ENCODE measurements at places on chromosomes 5 and 9.

GRCh38 chr9:129026442-129027223 lies 1.5 kb downstream of the SH3GLB2 start:
- DNase-seq, result no peak

DNA sequence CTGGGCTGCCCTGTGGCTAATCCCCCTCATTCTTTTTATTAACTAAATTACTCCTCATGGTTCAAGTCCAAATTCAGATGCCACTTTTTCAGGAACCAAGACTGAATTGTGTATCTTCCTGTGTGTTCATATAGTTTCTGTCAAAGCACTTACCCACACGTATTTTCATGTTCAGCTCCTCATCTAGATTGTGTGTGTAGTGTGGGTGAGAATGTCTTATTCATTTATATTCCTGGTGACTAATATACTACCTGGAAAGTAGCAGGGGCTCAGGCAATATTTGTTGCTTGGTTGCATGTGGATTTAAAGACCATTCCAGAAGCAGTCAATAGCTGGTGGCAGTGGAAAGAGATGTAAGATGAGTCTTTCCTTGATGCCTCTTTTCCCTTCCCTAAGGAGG lies 48.5 kb upstream of the SRP19 start:
- DNase-seq, result no peak

DNA sequence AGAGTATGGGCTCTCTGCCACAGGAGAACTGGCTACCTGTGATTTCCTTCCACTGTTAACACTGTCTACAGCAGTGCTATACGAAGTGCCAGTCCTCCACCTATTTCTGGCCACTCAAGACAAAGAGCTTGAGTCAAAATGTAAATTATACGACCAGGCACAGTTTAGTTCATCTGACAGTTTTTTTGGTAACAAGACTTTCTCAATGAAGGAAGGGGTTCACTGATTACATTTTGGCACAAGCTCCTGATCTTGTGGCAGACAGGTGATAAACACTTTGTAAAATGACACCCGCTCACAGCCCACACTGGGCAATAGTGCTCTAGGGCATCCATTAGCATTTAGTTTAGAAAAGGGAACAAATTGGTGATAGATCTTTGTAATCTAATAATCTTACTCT lies 8.6 kb downstream of the RBM22 start:
- no peak for DNase-seq

- DNase-seq, result no peak
Observed at GRCh38 chr5:140497897-140498296, 49.6 kb upstream of the EIF4EBP3 start.

DNA sequence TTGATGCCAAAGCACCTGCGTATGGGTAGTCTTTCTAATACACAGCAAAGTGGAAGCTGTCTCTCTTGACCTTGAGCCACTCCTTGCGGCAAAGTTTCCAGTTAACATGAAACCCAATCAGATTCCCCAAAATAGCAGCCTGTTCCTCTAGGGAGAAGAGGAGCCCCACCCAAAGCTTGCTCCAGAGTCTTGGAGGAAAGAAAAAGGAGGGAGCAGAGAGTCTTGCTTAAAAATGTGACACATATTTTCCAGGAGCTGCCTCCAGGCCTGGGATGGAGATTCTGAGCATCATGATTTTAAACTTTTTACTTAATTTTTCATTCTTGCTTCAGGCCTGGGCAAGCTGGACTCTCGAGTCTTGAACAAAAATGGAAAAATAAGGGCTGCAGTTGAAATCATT lies 223.5 kb upstream of the TNC start:
- DNase-seq, result no peak

DNA sequence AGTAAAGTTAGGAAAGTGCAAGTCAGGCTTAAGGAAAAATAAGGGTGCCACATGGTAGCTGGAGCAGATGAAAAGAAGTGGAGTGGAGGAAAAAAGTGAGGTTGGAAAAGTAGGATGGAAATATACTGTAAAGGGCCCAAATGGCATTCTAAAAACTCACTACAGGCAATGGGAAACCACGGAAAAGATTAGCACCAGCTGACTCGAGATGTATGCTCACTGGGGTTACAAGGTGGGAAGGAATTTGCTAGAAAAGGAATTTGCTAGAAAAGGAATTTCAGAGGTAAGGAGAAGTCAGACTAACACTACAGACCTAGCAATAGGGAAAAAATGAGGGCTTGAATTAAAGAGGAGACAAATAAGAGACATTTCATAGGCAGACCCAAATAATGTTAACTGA lies 3.6 kb downstream of the PSMD5 start:
- no peak for DNase-seq

DNA sequence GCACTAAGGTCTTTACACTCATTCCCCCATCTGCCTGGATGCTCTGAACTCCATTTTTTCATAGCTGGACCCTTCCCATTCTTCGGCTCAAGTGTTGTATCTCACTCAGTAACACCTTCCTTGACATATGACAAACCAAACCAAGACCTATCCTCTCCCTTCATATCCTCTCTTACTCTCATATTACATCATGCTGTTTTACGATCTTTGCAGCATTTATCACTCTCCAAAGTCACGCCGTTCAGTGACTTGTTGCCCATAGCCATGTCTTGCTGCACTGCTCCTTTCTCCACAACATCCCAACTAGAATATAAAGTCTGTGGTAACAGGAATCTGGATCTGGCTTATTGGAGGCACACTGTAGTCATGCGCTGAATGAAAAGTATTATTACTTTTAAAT lies 923.6 kb upstream of the DMAC1 start:
- DNase-seq, result no peak

DNA sequence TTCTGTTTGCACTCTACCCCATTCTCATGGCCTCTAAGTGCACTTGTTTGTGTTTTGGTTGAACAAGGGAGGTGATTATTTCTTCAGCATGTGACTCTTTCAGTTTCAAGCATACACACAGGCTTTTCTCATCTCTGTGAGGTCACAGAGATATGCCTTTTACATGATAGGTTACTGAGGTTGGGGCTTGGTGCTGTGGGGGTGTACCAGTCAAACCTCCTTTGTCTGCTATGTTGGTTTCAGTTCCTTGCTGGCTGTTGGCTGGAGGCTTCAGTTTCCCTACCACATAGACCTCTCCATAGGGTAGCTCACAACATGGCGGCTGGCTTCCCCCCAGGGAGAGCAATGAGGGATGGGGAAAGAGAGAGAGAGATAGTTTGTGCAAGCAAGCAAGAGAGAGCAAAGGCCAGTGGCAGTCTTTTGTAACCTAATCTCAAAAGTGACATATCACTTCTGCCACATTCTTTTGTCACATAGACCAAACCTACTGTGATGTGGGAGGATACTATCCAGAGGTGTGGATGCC lies 96.7 kb upstream of the SEMA6A start:
- DNase-seq, result peak; percentile 22

GRCh38 chr5:160289356-160289651 lies 23.1 kb downstream of the CCNJL start:
- DNase-seq, result no peak

DNA sequence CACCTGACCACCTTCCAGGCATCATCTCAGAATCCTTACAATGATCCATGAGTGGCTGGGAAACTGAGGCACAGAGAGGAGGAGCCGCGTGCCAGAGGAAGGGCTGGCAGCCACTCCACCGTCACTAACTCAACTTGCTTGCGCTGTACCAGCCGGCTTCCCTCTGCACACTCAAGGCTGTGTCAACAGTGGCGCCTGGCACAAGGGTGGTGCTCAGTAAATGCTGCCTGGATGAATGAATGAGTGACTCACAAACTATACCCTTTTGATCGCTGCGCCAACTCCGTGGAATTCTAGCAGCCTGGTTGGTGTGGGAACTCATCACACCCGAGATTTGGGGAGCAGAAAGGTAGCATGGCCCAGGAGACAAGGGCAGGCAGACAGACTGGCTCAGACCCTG lies 21.9 kb downstream of the PRRX2 start:
- DNase-seq, result no peak

DNA sequence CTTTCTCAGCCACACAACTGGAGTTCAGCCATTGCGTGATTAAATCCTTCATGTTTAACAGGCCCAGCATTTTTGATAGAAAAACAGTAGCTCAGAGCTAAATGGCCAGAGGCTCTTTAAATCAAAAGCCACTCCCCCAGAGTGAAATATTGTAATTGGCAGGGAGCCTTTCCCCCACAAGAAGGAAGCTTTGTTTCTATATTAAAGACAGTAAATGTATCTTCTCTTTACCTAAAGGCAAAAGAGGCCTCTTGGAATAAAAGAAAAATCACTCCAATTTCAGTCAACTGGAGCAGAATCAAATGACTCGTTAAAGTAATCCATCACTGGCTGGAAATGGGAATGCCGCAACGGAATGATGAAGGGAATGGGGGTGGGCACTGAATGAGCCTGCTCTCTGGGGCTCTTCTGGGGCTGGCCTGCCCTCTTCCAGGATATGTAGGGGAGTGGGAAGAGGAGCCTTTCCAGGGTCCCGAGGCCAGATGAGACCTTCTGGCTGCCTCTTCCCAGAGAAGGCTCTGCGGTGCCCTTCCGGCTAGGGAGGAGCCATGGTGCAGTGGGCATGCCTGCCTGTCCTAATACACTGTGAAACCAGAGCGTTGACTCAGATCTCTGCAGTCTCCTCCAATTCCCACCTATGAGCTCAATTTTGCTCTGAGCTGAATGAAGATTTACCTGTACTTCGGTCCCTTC lies 45.2 kb downstream of the ANKDD1B start:
- no peak for DNase-seq

DNA sequence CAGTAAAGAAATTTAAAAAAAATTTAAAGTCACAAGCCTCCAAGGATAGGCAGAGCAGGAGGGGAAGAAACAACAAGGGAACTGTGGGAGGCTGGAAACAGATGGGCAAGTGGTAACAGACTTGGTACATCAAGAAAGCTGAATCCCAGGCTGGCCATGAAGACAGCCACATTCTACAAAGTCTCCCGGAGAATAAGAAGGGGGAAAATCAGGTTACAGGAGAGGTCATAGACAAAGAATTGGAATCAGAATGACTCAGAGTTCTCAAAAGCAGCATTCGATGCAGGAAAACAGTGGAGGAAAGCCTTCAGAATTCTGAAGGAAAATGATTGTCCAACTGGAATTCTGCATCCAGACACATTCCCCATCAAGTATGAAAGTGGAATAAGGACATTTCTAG lies 129.7 kb downstream of the ADAMTS2 start:
- DNase-seq, result no peak

DNA sequence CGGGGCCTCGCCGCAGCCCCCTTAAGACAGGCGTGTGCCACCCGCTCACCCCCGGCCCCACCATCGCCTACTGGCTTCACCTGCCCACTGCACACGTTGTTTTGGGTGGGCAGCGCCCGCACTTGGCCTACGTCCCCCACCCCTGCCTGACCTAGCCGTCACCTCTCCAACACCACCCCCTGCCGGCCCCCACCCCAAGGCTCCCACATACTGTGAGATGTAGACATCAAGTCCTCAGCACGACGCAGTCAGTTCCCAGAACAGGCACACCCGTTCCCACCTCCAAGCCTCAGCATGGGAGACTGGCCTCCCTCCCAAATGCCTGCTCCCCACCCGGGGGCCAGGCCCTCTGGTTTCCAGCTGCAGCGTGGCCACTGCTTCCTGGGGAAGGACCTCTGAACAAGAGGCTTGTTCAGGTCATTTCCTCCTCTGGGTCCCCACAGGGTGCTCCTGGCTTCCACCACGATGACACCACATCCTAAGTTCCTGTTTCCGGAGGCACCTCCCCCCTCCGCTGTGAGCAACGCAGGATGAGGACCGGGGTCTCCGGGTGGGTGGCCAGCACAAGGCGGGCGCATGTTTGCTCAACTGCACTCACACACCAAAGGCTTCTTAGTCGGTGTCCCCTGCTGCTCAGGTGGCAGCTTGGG lies 11.3 kb downstream of the DBN1 start:
- no peak for DNase-seq

DNA sequence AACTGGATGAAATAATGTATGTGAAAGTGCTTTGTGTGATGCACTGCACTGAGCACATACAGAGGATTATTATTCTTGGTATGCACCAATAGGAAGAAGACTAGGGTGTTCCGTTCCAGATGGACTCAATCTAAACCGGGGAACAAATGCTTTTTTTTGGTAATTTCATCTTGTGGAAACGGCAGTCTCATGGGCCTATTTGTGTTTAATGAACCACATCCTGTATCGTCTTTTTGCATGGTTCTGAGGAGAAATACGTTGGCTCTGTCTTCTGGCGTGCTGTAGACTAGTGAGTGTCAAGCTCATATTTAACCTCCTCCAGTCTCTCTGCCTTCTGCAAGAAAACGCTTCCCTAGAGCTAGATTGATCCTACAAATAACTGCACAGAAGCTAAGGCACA lies 30.0 kb downstream of the TRIM32 start:
- DNase-seq, result no peak

GRCh38 chr9:93326056-93326455 lies 125.4 kb upstream of the FAM120A start:
- no peak for DNase-seq

GRCh38 chr5:39256477-39257235 lies 37.3 kb upstream of the FYB1 start:
- DNase-seq, result no peak

- no peak for DNase-seq
Observed at GRCh38 chr5:62483556-62483955, 71.0 kb downstream of the IPO11 start.

DNA sequence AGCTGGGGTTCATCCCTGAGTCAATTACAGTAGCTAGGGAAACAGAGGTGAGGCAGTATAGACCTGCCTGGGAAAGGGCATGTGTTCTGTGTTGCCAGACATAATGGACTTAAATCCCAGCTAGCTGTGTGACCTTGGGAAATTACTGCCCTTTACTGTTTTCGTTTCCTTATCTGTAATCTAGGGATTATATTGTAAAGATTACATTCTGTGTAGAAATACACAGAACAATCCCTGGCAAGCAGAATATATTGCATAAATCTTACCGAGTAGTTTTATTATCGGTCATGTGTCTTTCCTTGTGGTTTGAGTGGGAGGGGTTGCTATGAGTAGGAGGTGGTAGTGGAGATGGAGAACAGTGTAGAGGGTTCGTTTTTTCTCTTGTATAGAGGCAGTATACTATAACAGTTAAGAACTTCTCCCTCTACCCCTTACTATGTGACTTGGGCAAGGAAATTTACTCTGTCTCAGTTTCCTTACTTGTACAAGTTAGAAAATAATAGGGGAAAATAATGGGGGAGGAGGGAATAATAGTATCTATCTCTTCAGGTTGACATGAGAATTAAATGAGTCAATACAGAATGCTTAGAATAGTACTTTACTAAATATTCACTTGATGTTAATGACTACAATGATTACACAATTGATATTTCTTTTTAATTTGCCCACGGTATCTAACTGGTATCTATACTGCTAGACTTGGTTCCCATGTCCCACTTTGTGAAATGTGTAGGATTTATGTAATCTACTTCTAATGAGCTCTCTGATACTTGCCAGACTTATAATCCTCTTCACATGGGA lies 7.1 kb upstream of the DMXL1 start:
- DNase-seq, result no peak

- DNase-seq, result no peak
Observed at GRCh38 chr9:121860744-121861143, 209.3 kb downstream of the DAB2IP start.

GRCh38 chr5:158967541-158967940 lies 132.2 kb downstream of the EBF1 start:
- DNase-seq, result no peak

DNA sequence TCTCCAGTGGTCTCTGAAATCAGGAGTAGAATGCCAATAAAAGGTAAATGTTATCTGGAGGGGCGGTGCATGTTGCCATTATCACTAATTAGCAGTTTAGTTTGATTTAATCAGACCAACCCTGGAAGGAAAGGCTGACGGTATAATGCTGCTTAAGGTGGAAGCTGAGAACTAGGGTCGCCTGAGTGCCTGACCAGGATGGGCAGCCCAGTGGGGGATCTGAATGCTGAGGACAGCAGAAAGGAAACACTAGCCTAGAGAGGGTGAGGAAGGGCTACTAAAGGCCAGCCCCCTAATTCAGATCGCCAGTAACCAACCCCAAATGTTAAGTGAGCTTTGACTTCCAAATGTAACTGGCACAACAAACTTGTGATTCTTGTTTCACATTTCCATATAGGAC lies 172.2 kb downstream of the APBA1 start:
- DNase-seq, result no peak

Data from GM12892 (cell line).